Activated CD4-positive, alpha-beta T cell treated with anti-CD3 and anti-CD28 coated beads, Interleukin-2, amount 50 U/mL, for 24 hours (primary cell): ENCODE measurements at places on chromosomes 11 and 22.

- DNase-seq = no peak
Observed at GRCh38 chr11:119052163-119052814, 4.7 kb downstream of the HYOU1 start.

DNA sequence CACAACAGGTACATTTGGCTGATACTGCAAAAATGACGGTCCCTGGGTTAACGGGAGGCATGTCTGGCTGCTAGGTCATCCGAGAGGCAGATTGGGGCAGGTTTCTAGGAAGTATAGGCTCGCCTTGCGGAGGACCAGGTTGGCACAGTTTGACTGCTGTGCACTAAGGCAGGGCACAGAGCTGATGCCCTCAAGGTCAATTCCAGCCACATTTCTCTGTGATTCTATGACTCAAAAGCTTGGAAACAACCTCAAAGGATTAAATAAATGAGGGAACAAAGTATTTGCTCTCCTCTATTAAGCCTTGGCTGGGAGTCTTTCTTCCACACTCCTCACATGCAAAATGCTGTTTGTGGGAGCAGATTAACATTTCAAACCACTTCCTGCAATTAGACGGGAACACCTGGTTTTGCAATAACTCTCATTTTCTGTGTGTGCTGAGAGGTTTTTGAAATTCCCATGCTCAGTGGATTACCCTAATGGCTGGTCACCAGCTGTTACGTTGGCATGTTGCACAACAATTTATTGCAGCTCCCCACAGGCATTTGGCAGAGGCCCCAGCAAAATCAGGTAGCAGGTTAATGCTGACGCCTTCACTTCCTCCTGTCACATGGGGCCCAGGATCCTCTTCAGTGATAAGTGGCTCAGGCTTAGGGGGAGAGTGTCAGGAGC is 61.0 kb upstream of the PLET1 start:
- DNase-seq = no peak

GRCh38 chr11:86180851-86181250 is 63.7 kb upstream of the EED start:
- no peak for DNase-seq

- no peak for DNase-seq
Observed at GRCh38 chr11:61980783-61981541, 13.5 kb upstream of the FTH1 start.

DNA sequence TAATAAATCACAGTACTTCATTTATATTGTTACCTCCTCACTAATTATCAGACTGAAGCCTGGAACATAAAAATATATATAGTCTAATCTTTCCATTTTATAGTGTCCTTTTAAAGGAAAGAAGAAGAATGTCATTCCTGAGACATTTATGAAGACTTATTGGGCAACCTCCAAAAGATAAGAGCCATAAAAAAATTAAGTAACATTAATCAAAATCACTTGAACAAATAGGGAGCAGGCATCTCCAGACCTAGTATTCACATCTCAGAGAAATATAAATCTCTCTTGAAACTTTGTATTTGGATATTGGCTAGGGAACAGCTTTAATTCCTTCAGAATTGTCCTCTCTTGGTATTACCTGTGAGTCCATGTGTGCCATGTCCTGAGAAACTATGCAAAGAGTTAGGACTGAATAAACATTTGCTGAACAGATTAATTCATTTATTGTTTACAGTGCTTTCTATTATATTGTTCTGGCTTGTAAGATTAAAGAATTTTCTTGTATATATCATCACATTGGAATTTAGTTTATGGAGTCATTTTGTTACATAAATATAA is 530.5 kb upstream of the LRRC4C start:
- DNase-seq = no peak

- no peak for DNase-seq
Observed at GRCh38 chr22:17358415-17358814, 10.8 kb upstream of the CECR2 start.

DNA sequence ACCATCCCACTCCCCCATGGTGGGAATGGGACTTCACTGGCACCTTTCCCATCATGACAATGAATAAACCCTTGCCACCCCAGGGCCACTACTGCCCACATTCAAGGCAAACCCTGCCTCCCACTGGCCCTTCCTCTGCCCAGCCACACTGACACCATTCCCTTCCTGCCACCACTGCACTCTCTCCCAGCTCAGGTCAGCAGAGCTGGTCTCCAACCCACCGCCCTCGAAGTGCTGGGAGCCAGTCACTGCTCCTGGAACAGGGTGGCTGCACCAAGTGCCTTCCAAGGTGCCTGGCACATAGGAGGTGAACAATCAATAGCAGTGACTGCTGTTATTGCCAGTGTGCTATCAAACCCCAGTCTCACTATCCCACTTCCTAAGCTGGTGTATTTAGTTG is 27.1 kb downstream of the PRDM10 start:
- no peak for DNase-seq

- no peak for DNase-seq
Observed at GRCh38 chr22:41504397-41504796, 35.5 kb downstream of the ACO2 start.

- no peak for DNase-seq
Observed at GRCh38 chr11:65575568-65576231, at the start of gene EHBP1L1. TSS of gene EHBP1L1 (plus strand) at chr11:65576053. CDS start at chr11:65576303, 250 bp downstream.

- DNase-seq = no peak
Observed at GRCh38 chr11:130300567-130300966, 14.2 kb downstream of the ZBTB44 start.

DNA sequence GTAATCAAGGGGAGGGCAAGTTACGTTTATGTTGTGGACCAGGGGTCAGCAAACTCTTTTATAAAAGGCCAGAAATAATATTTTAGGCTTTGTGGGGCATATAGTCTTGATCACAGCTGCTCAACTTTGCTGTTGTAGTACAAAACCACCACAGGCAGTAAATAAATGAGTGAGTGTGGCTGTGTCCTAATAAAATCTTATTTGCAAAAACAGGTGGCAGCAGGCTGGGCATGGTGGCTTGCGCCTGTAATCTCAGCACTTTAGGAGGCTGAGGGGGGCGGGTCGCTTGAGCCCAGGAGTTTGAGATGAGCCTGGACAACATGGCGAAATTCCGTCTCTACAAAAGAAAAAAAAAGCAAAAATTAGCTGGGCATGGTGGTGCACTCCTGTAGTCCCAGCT is 57.9 kb upstream of the NUP160 start:
- no peak for DNase-seq

- DNase-seq = no peak
Observed at GRCh38 chr11:35905646-35906276, 38.1 kb upstream of the LDLRAD3 start.

GRCh38 chr11:46210133-46210636 is 67.3 kb upstream of the CREB3L1 start:
- DNase-seq = no peak

GRCh38 chr11:28625532-28625931 is 517.3 kb downstream of the METTL15 start:
- no peak for DNase-seq

DNA sequence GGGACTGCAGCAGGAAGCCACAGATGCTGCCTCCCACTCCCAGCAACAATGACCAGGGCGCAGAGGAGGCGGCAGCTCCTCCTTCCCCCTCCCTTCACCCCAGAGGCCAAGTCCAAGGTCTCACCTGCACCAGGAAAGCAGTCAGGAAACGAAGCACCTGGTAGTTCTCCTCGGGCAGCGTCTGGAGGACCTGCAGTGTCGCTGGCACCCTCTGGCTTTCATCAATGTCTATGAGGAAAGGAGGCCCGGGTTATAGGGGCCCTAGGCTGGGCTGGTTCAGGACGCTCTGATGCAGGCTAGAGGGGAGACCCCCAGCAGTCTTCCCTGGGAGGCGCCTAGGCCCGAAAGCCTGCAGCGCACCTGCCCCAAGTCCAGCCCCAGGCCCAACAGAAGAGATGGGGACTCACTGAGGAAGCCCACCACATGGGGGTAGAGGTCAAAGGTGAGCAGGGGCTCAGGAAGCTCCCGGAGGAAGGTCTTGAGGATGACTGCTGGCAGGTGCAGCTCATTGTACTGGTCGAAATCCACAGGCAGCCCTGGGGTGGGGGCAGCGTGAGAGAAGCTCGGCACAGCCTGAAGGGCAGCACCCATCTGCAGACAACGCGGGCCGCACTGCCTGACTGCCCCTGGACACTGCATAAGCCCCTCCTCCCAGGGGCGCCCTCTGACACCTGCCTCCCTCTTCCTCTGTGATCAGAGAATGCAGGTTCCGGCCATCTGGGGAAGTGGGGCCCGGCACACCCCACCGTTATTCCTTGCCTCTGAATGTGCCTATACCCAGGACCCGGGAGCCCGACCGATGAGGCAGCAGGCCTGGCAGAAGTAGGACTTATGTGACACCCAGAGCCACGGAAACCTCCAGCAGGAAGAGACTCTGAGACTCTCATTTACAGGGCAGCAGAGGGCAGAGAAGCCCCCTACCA is 20.9 kb downstream of the ARHGAP1 start:
- DNase-seq = no peak

DNA sequence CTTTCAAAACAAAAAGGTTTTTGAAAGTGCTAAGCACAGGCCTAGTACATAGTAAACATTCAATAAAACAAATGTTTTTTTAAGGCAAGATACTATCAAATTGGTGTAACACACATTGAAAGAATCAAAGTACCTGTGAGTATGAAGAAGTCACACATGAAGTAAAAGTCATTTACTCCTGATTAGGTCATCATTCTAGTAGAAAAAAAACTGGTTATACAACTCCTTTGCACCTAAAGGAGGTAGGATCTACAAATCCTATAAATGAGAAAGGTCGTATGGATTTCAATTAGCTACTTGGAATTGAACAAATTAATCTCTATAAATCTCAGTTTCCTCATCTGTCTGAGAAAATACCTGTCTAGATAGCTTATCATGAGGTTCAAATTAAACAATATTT is 80.8 kb downstream of the SIK3 start:
- no peak for DNase-seq

GRCh38 chr11:67015048-67015447 is 7.9 kb upstream of the SYT12 start:
- DNase-seq = no peak

GRCh38 chr22:44311855-44312170 is 938 bp downstream of the SHISAL1 start:
- no peak for DNase-seq

- no peak for DNase-seq
Observed at GRCh38 chr22:45105281-45105702, 58.4 kb upstream of the NUP50 start.

DNA sequence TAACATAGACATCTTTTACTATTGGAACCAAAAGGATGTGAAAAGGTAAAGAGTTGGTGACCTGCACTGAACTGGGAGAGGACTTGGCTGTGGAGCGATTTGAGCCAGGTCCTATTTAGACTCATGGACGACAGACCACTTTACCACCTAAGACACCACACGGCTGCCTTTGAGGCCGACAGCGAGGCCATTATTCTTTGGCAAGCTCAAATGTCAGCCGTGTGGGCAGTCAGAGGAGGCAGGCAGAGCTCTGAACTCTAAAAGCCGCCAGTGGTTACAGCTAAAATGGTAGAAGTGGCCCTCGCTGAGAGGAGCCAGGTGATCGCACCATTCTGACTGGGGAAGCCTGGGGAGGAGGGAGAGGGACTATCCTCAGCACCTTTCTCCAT is 50.5 kb downstream of the SCUBE1 start:
- DNase-seq = no peak

DNA sequence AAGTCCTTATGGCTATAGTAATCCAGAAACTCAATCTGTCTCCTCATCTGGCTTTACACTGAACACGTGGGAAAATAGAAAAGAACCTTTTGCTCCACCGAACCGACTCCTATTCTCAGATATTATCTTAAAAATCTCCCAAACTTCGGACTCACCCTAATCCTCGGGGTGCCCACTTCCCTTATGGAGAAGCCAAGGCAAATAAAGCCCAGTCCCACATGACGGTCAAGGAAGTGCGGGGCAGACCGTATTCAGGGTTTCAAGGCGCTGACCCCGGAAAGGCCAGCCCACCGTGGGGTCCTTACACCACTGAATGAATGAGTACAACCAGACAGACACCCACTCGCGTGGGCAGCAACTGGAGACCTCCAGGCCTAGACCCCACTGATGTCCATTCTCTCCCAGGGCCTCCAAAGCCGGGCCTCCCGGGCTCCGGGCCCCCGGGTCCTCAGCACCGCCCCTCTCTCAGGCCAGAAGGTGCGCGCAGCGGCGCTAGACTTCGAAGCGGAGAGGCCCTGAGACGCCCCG is 489 bp downstream of the NUP98 start:
- no peak for DNase-seq

DNA sequence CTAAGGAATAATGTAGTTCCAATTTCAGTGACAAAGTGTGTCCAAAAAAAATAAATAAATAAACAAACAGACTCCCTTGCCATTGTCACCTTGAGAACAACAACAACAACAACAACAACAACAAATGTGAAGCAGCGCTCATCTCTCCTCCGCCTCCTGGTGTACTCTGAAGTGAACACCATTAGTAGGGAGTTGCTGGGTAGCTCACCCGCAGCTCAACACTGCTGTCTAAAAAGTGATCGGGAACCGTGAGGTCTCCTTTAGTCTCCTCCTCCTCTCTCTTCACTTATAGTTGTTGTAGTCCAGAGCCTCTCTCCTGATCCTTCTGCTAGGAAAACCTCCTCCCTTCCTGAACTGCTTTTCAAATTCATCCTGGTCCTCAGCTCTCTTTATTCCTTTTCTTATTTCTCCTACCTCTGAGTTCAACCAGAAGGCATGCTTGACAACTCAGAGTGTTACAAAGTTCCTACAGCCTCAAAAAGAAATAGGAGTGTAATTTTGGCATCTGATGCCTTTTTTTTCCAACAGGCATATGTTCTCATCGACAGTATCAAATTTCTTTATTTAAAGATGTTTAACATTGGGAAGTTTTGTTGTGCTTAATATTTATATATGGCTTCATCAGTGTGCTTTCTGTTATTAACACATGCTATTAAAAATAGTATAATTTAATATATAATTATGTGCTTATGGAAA is 215.1 kb downstream of the PGR start:
- DNase-seq = no peak

DNA sequence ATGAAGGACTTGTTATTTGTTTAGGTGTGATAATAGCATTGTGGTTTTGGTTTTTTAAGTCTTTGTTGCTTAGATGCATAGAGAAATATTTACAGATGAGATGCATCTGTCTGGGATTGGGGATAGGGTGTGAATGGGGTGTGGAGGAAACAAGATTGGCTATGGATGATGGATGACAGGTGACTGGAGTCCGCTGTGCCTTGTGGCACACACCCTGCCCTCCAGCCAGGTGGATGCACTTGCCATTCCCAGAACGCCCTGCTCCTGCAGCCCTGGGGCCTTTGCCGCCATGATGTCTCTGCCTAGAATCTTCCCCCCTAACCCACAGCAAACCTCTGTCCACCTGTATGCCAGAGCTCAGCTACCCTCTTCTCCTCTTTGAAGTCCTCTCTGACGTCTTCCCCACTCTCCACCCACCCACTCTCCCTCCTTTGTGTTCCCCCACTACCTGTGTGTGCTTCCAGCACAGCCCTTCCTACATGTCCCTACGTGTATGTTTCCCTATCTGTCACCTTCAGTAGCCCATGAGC is 54.7 kb downstream of the WNT11 start:
- no peak for DNase-seq
